Fibroblast of the aortic adventitia (primary cell): ENCODE measurements at places on chromosomes 6 and 20. TPM values are rescaled to one million over a fixed set of nuclear protein-coding genes. Genes with fewer than 3 reads are reported as not detected.

TFAP2C gene
- 0.08 TPM in 1 of 2 replicates, not detected in the other for total RNA-seq

RAB23 gene
- total RNA-seq, result 21.4 and 59.7 TPM in 2 replicates

ME1 gene
- 17.0 and 21.7 TPM in 2 replicates for total RNA-seq

MYMX gene
- not detected in 2 replicates for total RNA-seq

EDN3 gene
- total RNA-seq, result not detected in 2 replicates

NRSN1 gene
- total RNA-seq, result not detected in 2 replicates

NPEPL1 gene
- total RNA-seq, result 24.5 and 33.1 TPM in 2 replicates

PCSK2 gene
- total RNA-seq, result not detected in 2 replicates

BACH2 gene
- 0.27 and 0.65 TPM in 2 replicates for total RNA-seq

STX11 gene
- 0.16 and 3.5 TPM in 2 replicates for total RNA-seq

PI16 gene
- 1.5 and 6.3 TPM in 2 replicates for total RNA-seq

FNDC1 gene
- 0.16 and 1.6 TPM in 2 replicates for total RNA-seq

RHAG gene
- not detected in 2 replicates for total RNA-seq

ZCCHC3 gene
- 11.6 and 16.2 TPM in 2 replicates for total RNA-seq

EMILIN3 gene
- total RNA-seq, result not detected in 2 replicates

YTHDF1 gene
- 24.8 and 28.6 TPM in 2 replicates for total RNA-seq

PAX1 gene
- not detected in 2 replicates for total RNA-seq

SNRPB gene
- 47.6 and 86.5 TPM in 2 replicates for total RNA-seq

SLC24A3 gene
- 0.57 TPM in 1 of 2 replicates, not detected in the other for total RNA-seq

ERVFRD-1 gene
- total RNA-seq, result not detected in 2 replicates

TMEM217 gene
- 0.09 TPM in 1 of 2 replicates, not detected in the other for total RNA-seq

KIFC1 gene
- total RNA-seq, result 49.3 TPM in 1 of 2 replicates, not detected in the other

SAMD3 gene
- total RNA-seq, result 9.1 and 33.9 TPM in 2 replicates

TBXT gene
- not detected in 2 replicates for total RNA-seq
